Kidney tubule cell (primary cell): ENCODE measurements at places on chromosomes 16 and 17.

- DNase-seq = no peak
Measured at GRCh38 chr17:57327176-57327970, 71.0 kb downstream of the MSI2 start.

GRCh38 chr17:75498726-75499213 lies 16.6 kb downstream of the CASKIN2 start:
- no peak for DNase-seq

DNA sequence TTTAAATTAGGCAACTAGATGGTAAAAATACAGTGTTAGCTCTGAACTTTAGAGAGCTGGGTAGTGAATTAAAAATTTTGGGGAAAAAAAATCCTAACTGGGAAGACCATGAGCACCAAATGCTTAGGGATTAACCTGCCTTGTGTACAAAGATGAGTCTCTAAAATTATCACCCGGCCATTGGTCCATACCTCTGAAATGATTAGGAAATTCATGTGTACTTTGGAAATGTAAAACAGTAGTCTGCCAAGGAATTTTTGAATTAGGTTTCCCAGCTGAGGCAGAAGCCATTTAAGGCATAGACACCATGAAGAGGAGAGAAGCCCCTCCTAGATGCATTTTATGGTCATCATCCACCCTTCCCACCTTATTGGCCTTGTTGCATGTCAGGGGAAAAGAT lies 670.5 kb upstream of the SALL1 start:
- DNase-seq = no peak

DNA sequence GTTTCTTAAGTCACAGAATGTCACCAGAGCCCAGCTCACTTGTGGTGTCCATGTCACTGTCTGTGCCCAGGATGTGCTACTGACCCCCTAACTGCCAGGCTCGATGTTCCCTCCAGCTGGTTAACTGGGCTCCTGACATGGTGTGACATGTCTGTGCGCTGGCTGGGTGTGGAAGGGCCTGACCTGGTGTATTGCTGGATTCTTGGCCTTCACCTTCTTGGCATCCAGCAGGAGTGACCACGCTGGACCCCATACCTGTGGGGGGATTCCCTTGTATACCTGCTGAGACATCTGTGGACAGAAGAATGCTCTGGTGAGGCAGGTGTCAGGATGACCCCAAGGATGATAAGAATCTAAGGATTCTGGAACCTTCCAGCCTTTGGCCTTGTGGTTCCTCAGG lies 1690.1 kb downstream of the TP53TG3F start:
- DNase-seq = no peak

DNA sequence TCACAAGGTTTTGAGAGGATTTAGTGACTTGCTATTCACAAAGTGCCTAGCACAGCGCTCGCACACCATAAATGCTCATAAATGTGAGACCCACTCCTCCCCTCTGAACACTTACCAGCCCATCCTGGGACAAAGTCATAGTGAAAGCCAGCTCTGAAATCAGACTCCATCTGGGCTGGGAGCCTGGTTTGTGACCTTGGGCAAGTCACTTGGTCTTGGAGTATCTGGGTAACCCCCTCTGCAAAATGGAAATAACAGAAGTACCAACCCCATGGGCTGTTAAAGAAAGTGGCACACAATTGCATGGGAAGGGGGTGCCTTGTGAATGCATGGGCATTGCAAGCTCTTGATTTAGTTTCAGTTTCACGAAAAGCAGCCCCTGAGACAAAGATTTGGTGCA lies 104.7 kb upstream of the CDH5 start:
- DNase-seq = no peak

DNA sequence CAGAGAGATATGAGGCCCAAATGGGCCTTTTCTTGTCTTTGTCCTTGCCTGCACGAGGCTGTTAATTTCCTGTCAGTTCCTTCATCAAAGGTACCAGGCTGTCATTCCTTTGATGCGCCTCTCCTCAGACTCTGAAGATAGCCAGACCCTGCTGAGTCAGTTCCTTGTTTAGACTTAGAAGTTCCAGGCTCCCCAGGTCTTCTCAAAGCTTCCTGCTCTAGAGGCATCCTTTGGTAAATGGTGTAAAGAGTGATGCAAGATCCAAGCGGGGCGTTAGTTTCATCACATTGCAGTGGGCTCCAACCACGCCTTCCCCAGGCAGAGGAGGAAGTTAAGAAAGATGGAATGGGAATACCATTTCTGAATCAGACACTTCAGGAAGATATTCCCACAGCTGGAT lies 4.0 kb upstream of the CDH11 start:
- DNase-seq = peak; percentile 2

DNA sequence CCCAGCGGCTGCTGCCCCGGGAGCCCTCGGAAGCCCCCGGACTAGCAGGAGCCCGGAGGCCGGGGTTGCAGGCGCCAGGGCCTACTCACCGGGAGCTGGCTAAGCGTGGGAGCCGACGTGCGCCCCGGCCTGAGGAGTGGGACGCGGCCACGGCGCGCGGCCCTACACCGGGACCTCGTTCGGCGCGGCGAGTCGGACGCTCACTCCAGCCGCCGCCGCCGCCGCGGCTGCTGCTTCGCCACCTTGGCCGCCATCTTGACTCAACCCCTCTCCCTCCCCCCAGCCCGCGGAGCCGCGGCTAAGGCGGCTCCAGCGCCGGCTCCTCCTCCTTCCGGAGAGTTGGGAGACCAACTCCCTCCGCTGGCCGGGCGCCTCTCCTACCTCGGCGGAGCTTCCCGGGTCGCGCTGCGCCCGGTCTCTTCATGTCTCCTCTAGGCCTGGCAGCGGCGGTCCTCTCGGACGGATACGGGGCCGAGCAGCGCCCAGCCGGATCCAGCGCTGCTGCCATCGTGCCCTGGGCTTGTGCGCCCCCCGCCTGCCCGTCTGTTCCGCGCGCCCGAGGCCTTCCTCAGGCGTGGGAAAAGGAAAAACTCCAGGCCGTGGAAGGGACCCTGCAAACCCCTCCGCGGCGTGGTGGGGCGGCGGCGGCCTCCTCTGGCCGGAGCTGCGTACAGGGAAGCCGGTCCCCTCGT lies at the start of gene NCOR1:
NCOR1 (minus strand) TSS at position 262 of the 692 bp plus-strand sequence. CDS start 20,965 bp downstream, outside the sequence.
- DNase-seq = peak; percentile 95

DNA sequence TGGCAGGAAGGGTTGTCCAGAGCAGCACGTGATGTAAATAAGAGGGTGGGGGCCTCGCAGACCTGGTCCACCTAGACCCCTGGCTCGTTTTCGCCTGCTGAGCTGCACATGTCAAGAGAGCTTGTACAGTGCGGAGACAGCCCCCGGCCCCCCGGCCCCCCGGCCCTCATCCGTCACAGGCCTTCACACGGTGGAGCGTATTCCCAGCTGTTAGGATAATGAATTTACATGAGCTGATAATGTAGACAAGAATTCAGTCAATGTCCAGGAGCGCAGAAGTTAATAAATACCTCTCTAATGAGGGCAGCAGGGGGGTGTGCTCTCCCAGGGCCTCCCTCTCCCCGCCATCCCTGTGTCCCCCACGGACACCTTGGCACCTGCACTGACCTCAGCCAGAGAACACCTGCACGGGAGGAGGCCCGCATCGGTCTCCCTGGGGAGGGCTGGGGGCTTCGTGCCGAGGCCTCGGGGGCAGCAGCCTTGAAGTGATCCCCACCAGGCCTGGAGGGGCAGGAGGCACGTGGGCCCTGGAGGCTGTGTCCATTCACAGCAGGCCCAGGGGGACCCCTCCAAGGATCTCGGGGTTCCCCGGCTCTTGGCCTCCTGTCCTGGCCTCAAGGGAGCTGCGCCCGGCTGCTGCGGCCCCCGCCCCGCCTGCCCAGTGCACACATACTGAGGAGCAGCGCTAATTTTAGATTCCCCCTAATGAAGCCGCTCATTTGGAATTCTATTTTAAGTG lies 14.6 kb downstream of the GSE1 start:
- no peak for DNase-seq

DNA sequence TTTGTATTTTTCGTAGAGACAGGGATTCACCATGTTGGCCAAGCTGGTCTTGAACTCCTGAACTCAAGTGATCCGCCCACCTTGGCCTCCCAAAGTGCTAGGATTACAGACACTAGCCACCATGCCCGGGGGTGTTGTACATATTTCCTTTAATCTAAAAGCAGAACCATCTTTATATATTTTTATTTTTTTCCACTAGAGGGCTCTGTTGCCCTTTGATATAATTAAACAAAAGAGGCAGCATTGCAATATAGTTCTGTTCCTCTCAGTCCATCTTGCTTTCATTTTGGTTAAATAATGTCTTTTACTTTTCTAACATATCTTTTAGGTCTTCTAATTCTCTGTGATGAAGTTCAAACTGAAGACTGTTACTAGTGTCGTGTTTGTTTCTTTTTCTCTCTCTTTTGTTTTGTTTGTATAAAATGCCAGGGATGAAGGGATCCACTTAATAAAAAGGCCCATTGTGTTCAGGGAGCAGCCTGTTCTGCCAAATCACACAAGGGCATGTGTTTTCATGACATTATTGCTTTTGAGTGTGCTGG lies 23.4 kb downstream of the WWOX start:
- peak; percentile 74 for DNase-seq

DNA sequence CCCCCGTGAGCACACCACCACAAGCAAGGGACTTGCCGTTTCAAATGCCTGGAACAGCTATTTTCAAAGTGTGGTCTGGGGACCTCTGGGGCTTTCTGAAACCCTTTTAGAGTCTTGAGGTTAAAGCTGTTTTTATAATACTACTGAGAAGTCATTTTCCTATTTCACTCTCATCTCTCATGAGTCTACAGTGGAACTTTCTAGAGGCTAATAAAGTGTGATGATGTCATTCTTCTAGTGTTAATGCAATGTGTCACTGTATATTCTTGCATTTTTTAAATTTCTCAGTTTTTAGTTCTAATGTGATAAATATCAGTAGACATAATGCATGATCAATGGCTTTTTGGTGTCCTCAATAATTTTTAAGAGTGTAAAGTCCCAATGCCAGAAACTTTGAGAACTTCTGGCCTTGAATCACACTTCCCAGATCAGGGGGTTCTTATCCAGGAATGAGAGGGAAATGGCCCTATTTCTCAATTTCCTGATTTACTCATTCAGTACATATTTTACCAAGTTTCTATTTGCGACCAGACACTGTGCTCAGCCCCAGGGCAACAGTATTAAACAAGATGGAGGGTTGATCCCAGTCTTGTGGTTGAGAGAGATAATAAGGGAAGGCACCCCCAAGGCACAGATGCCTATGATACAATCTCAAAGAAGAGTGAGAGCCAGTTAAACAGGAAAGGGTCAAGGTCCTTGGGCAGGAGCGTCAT lies 444.0 kb downstream of the HS3ST3B1 start:
- DNase-seq = no peak

GRCh38 chr16:87560428-87561199 lies 41.7 kb upstream of the JPH3 start:
- DNase-seq = no peak

DNA sequence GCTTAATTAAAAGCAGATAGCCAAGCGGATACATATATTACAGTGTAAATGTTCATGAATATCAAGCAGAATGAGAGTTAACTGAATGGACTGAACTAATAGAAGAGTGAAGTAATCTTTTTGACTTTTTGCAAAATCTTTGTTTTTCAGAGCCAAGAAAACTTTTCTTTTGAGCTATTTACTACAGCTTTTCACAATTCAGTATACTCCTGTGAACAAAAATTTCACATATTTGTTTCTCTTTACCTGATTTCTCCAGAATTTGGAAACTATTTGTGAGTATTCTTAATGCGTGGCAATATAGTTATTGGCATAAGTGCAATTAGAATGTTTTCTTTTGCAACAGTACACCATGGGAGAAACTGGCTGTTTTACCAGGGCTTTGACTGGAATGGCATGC lies 9.1 kb upstream of the DUXB start:
- no peak for DNase-seq

DNA sequence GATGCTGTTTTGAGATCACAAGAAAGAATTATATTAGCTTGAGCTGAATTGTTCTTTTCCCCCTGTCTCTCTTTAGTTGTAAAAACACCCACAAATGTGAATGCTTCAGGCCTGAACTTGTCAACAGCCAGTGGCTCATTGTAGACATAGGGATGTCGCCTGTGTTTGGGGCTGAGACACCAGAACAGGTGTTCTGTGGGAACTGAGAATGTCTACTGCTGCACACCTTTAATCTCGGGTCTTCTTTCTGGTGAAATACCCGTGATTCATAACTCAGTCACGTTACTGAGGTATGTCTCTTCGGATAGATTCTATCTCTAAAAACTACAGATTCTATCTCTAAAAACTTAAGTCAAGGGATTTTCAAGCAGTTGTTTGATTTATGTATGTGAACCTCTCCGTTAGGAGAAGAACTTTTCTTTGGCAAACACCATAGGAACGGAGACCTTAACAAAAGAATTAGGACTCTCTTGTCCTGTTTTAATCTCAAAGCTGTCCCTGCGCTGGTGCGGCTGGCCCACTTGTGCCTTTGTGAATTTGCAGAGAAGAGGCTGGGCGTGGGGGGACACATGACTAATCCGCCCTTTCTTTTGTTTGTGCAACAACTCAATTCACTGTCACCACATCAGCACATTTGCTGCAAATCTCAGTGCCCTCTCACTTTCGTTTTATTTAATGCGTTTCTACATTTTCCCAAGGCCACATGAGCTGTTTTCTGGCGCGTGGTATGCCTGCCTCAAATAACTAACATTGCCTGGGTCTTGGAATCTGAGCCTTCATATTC lies 643.0 kb downstream of the MAF start:
- no peak for DNase-seq

- DNase-seq = peak; percentile 61
Measured at GRCh38 chr16:88922114-88922825, 54.7 kb downstream of the CBFA2T3 start.

DNA sequence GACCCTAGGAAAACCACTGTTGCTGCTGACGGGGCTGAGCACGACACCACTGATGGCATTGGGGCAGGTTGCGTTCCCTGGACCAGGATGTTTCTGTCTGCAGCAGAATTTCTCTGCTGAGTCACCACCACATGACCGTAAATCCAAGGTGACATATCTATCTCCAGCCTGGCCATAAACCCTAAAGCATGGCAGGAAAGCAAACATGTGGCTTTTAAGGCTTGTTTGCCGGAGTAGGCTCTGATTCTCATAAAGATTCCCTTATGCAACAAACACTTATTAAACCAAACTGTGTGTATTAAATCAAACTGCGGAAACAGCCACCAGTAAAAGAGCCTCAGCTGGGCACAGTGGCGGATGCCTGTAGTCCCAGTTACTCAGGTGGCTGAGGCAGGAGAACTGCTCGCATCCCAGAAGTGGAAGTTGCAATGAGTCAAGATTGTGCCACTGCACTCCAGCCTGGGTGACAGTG lies 17.3 kb downstream of the MPHOSPH6 start:
- DNase-seq = no peak

GRCh38 chr17:64920026-64920418 lies 744 bp upstream of the LRRC37A3 start:
- DNase-seq = no peak
